ENCODE measurements at places on chromosomes 11 and 22.

- DNase-seq: no peak
These were observed at the start of gene MAPK12 for GRCh38 chr22:50261615-50262459. Gene MAPK12, minus strand, starts transcription at chr22:50261683. Its CDS starts 174 bp downstream, at chr22:50261509.

GRCh38 chr11:102451681-102452460 is 694 bp downstream of the TMEM123 start:
- peak; percentile 62 for DNase-seq

- no peak for DNase-seq
These were observed 27.8 kb downstream of the VWA5A start for GRCh38 chr11:124143034-124143433.

DNA sequence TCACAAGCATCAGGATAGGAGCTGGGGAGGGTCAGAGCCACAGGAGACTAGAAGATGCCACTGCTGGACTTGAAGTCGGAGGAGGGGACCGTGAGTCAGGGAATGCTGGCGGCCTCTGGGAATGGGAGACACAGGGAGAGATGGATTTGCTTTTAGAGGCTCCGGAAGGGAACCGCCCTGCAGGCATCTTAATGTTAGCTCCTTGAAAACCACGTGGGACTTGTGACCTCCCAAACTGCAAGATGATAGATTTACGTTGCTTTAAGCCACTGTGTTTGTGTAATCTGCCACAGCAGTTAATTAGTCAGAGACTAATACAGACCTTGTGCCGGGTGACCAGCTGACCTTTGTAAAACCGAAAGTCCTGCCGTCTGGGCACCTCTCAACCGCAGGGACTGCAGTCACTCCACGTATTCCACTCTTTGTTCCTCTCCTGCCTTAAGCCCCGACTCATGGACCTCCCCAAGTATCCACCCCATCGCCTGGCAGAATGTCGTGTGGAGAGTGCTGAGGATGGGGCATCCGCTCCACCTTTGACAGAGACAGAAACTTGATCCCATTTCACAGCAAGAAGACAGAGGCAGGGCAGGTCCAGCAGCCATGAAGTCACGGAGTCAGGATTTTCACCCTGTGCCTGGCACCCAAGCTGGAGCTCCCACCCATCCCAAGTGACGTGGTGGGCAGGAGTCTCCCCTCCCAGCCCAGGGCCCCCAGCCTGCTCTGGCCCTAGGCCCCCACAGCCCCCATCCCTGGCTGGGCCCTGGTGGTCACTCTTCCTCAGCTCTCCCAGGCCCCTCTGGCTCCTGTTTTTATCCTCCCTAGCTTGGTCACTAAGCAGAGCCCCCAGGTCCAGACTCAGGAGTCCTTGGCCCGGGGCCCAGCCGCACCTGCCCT is 19.4 kb upstream of the CTSD start:
- DNase-seq: no peak

- DNase-seq: no peak
These were observed 35.9 kb downstream of the CDPF1 start for GRCh38 chr22:46214149-46214548.

DNA sequence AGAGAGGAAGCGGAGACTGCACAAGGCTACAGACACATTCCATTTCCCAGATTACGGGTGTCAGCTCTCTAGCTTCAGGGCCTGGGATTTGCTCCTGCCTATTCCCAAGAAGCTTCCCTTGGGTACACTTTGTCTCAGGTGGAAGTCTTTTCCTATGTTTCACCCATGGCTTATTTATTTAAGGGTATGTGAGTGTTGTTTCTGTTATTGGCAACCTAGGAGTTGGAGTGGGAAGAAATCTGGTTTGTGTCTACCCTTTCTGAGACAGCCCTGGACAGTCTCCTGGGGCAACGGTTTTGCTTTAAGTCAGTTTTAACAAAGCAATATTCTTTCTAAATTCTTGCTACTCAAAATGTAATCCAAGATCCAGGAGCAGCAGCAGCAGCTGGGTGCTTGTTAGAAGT is 127.0 kb downstream of the MICAL2 start:
- DNase-seq: no peak

GRCh38 chr11:57440744-57441414 is 14.0 kb upstream of the SLC43A3 start:
- no peak for DNase-seq

DNA sequence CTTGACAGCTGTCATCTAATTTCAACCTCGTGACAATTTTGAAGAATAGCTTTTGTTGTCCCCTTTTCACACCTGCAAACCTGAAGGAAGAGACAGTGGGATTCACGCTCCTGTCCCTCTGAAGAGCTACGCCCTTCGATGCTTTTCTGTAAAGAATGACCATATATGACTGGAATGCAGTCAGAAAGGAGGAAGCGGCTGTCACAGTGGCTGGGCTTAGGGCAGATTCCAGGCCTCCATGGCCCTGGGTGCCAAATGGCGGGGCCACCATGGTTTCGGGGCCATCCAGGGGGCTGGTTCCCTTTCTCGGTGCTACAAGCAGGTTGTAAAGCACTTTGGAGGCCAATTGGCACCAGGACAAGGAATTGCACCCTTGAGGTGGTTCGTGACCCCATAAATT is 22.2 kb upstream of the FGF19 start:
- DNase-seq: no peak

GRCh38 chr11:23573429-23573828 is 713.2 kb upstream of the CCDC179 start:
- no peak for DNase-seq

GRCh38 chr22:30471616-30472318 is at the start of gene SEC14L3:
Gene SEC14L3, minus strand, starts transcription at chr22:30472017. Its CDS starts 59 bp downstream, at chr22:30471958.
- DNase-seq: no peak

GRCh38 chr11:23519194-23519593 is 658.9 kb upstream of the CCDC179 start:
- DNase-seq: no peak

GRCh38 chr11:96748639-96749370 is 359.0 kb downstream of the JRKL start:
- DNase-seq: no peak

- DNase-seq: no peak
These were observed 473 bp downstream of the TXN2 start for GRCh38 chr22:36480941-36481392.

DNA sequence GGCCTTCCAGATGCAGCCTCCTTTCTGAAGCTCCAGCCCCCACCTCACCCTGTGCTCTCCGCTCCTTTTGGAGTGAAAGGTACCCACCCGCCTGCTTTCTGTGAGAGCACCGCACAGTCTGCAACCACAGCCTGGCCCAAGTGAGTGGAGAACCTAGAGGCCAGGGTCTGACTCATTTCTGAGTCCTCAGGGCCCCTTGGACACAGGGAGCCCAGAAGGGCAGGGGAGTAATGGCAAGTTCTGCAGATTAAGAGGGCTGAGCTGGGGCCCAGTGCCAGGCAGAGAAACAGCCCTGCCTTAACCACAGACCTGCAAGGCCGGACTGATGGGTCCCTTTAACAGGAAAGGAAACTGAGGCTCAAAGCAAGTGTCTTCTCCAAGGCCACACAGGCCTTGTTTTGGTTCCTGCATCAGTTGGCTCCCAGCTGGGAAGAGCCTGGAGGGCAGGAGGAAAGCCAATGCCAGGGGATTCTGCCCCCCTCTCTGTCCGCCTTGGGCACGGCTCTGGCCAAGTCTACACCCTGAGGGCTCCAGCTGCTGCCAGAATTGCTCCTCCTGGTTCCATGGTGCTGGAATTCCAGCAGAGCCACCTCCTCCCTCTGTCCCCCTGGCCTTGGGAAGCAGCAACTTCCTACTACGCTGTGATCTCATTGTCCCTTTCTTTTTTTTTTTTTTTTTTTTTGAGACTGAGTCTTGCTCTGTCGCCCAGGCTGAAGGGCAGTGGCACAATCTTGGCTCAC is 55.1 kb downstream of the CYTH4 start:
- DNase-seq: no peak

DNA sequence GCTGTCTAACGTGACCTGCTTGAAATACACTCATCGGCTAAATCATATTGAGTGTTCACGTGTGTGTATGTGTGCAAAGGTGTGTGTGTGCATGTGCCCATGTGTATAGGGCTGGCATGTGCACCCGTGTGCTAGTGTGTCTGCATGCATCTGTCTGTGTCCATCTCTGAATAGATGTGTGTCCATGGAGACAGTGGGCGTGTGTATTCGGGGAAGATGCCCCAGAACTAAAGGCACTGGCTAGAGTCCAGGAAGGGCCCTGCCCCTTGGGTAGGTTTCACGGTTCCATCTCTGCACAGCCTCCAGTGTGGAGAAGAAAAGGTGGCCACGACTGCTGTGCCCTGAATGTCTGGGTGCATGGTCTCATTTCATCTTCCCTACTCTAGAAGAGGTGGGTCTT is 220.3 kb downstream of the MN1 start:
- DNase-seq: no peak

- no peak for DNase-seq
These were observed 52.5 kb upstream of the SUSD2 start for GRCh38 chr22:24128631-24129262.

GRCh38 chr11:15935373-15935772 is 421.0 kb downstream of the SOX6 start:
- no peak for DNase-seq

- DNase-seq: no peak
These were observed 9.9 kb upstream of the MYEOV start for GRCh38 chr11:69284081-69284511.

- DNase-seq: no peak
These were observed 5.0 kb upstream of the ANO3 start for GRCh38 chr11:26326793-26327400.

GRCh38 chr11:127118811-127119210 is 118.2 kb upstream of the KIRREL3 start:
- no peak for DNase-seq

DNA sequence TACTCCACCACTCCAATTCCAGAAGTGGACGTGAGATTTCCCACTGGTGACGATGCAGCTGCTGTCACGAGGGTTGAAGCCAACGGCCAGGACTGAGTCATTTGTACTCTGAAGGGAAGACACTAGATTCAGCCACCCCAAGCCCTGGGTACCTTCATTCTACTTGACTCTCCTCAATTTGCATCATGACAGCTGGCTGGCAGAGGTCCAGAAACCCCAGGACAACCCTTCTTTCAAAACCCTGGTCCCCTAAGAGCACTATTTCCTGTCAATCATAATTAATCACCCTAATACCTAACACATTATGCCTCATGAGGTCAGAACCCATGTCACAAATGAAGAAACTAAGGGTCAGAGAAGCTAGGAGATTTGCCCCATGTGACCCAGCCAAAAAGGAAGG is 4.9 kb downstream of the EML3 start:
- no peak for DNase-seq

- no peak for DNase-seq
These were observed 57.3 kb upstream of the VPREB1 start for GRCh38 chr22:22187299-22187698.

DNA sequence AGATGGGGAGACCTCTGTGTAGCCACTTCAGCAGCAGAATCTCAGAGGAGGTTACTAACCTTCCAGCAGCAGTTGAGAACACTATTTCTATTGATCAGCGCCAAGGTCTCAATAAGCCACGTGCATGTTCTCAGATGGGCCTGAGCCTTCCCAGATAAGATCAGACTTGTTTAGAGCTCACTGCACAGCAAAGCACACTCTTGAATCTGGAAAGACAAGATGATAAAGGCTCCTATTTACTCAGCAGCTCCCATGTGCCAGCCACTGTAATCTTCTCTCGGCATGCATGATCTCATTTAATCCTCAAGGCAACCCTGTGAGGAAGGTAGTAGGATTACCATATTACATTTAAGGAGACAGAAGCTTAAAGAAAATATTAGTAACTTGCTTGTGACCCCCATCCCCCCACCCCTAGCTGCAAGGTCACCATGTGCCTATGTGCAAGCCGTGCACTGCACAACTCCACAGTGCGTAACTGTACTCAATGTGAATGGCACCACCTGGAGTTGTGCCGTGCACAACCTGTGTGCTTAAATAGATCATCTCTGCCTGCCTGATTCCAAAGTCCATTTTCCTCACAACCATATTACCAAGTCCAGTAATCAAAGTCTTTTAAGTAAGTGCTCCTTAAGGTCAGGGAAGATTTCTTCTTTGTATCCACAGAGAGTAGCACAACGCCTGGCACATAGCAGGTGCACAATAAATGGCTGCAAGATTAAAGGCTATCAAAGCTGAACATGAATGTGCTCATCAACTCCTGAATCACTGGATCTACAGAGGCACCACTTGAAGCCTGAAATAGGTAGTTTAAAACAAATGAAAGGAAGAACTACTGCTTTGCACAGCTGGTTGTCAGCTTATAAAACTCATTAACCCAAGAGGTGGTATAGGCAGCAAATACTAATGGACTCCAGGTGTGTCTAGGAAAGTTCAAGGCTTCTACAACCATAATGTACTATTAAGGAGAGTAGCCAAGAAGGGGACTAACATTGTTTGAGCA is 293.8 kb downstream of the BUD13 start:
- DNase-seq: no peak

GRCh38 chr22:20508815-20509271 is 1.4 kb downstream of the MED15 start:
- no peak for DNase-seq

DNA sequence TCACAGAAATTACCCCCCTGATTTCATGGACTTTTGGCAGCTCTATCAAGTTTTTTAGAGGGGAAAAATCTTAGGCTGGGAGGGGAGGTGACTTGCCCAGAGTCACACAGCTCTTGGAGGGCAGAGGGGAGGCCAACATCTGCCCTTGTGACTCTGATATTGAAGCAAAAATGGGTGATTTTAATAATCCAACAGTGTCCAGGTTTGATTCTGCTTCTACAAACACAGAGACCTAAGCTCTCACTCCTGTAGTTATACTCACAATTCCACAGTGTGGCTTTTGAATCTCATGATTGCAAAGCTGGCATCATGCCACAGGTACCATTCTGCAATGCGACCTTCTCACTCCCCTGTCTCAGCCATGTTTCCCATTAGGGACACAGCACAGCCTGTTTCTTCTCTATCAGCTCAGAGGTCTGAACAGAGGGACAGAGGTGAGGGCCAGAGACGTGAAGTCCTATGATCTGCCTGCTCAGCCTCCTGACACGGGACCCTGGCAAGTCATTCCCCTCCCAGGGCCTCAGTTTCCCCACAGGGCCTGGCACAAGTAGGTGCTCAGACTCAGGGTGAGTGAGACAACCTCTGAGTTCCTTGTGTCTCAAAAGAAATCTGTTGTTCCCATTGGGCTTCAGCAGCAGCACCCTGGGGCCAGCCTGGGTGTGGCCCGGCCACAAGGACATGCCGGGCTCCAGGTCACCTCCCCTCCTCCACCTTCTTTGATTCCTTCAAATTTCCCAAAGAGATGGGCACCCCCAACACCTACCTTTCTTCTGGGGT is 766 bp downstream of the APOL2 start:
- no peak for DNase-seq

- DNase-seq: no peak
These were observed 83.9 kb upstream of the C11orf87 start for GRCh38 chr11:109338131-109338530.

DNA sequence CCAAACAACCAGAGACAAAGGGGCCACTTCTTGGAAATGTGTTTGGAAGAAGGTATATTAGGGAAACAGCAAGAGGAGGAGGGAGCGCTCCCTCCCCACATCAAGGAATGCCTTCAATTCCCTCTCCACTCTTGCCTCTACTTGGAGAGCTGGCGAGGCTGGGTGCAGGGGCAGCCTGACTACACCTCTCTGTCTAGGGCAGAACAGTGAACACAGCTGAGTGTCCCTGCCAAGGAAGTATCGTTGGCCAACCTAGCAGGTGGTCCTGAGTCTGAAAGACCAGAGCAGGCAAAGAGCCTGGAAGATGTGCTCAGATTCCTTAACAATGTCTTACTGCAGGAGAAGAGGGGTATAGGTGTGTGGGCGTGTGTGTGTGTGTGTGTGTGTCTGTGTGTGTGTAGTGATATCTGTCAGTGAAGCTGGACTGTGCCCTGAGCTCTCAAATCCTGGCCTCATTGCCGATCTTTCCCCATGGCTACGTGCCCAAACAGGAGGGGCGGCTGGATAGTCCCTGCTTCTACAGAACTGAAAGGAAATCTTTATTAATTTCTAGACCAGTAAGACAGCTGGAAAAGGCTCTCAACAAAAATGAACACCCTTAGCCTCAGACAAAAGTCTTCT is 46.8 kb downstream of the PAMR1 start:
- no peak for DNase-seq

All from effector memory CD8-positive, alpha-beta T cell (primary cell).